Vagina (tissue), 2 donors: ENCODE measurements at places on chromosomes 6 and 20.

DNA sequence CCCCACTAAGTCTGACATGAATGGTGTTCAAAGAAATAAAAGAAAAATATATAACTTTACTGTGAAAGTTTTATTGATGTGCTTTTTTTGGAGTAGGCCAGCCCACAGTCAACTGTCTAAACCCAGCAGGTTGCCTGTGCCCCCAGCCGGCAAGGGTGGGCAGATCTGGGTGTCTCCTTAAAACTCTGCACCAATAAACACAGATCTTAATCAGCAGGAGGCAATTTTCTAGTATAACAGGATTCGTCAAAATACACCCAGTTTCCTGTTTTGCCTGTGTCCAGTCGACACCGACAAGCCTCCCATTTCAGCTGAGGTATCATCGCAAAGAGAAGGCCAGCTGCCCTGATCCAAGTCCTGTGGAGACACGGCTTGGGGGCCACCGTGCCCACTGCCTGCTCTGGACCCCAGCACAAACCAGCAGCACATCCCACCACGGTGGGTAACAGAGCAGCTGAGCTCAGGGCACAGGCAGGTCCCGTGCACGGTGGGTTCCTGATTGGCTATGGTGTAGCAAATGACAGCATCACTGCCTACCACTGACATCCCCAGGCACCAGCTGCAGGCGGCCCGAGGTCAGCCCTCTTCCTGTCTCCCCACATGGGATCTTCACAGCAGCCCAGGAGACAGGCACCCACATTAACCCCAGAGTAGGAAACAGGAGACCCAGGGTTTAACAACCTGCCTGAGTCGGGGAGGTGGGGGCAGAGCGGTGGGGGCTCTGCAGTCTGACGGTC lies 15.7 kb downstream of the BMP7 start:
- no peak for DNase-seq

GRCh38 chr6:7150381-7151064 lies 42.8 kb downstream of the RREB1 start:
- no peak for DNase-seq

- DNase-seq = no peak
Observed at GRCh38 chr6:63526931-63527330, 45.3 kb upstream of the LOC128125822 start.

DNA sequence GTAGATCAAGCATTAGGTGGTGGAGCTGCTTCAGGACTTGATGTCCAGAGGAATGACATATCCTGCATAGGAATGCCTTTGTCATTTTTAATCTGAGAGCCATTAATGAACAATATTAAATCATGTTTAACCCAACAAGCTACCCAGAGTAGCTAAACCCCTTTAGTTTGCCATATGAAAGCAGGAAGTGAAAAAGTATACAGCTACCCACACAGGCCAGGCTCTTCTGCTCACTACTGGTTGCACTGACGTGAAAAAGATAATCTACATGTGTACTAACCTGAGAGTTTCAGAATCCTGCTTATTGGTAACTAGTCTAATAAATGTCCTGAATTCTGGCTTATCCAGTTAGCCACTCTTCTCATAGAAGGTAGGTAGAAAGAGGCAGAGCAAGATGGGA lies 19.9 kb downstream of the GLYATL3 start:
- DNase-seq = no peak

GRCh38 chr6:80480421-80481157 lies 374.1 kb downstream of the BCKDHB start:
- DNase-seq = no peak

GRCh38 chr6:54681987-54682386 lies 164.6 kb upstream of the FAM83B start:
- no peak for DNase-seq

DNA sequence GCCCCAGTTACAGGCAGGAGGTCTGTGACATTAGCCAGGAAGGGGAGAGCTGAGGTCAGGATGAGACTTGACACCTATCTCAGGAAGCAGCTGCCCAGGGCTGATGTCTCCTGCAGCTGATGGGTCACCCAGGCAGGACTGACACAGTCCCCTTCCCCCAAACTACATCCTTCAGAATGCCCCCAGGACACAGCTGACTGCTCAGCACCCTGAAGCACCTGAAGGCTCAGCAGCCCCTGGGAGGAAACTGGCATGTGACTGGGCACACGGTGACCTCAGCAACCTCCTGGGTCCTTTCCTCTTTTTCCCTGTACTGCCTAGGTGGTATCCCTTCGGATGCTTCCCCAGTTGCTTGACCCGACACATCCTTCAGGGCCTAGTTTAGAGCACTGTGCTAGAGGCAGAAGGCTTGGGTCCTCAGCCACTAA lies 1.9 kb downstream of the SDC4 start:
- DNase-seq = no peak

GRCh38 chr6:53567701-53568100 lies 22.8 kb upstream of the GCLC start:
- no peak for DNase-seq

DNA sequence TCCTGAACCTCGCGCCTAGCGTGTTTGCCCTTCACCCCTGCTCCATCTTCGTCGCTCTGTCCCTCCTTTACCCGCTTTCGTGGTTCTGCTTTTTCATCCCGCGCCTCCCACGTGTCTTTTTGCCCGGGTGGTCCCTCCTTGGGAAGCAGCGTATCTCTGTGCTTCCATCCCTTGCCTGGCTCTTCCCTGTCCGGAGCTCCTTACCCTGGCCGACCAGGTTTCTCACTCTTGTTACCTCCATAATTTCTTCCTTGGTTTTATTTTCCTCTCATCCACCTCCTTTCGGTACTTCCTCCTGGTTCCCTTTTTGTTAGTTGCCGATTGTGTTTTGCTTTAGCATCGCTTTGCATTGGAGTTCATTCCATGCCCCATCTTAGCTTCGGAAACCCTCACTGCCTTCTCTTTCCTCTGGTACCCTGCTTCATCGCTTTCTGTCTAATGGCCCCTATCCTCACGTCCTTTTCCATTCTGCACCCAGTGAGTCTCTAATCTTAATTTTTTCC lies 735 bp downstream of the FAM135A start:
- no peak for DNase-seq

- DNase-seq = no peak
Observed at GRCh38 chr6:29502181-29502580, 14.4 kb upstream of the MAS1L start.

GRCh38 chr6:23175391-23175790 lies 606.0 kb downstream of the HDGFL1 start:
- no peak for DNase-seq
